ENCODE measurements at places on chromosomes 1 and 21.

GRCh38 chr1:187153047-187153446 lies 324.3 kb downstream of the PLA2G4A start:
- no peak for DNase-seq

- DNase-seq = no peak
Measured at GRCh38 chr1:246579818-246580217, 13.6 kb downstream of the CNST start.

GRCh38 chr1:111219557-111220286 lies 7.8 kb upstream of the CHI3L2 start:
- no peak for DNase-seq

- DNase-seq = no peak
Measured at GRCh38 chr1:202591515-202591914, 118.7 kb downstream of the SYT2 start.

DNA sequence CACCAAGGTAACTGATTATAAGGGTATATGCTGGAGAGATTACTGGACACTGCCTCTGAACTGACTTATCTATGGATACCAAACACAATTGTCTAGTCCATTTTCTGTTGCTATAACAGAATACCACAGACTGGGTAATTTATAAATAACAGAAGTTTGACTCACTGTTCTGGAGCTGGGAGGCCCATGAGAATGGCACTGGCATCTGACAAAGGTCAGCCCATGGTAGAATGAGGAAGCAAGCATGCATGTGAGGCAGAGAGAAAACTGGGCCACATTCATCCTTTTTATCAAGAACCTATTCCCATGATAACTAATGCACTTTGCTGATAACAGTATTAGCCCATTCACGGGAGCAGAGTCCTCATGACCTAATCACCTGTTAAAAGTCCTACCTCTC lies 37.4 kb downstream of the FCER1A start:
- DNase-seq = no peak

DNA sequence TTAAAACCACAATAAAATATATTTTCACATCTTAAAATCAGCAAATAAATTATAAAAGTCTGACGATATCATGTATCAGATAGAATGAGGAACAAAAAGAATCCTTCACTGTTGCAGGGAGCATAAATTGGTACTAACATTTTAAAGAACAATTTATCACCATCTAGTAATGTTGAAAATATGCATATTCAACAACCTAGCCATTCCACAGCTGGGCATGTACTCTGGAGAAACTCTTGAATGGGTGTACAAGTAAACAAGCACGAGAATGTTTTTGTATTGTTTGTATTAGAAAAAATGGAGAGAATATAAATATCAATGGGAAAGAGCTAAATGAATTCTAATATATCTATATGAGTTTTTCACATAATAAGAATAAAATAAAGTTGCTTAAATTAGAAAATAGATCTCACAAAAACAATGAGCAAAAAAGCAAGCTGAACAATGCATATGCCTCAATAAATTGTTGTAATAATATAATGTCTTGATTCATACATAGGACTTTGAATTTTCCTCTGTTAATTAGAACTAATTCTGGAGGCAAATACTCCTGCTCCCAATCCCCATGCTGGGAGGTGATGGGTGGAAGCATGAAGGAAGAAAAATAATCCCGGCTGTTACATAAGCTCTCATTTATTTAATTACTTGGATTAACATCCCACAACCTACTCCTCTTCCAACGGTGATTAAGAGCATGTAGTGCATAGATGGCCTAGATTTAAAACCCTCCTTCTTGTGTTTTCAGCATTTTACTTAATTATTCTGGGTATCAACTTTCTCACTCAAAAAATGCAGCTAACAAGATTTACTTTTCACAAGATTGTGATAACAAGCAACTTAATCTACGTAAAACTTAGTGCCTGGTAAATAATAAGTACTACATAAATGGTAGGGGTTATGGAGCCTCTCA lies 5.5 kb upstream of the FMO2 start:
- no peak for DNase-seq

DNA sequence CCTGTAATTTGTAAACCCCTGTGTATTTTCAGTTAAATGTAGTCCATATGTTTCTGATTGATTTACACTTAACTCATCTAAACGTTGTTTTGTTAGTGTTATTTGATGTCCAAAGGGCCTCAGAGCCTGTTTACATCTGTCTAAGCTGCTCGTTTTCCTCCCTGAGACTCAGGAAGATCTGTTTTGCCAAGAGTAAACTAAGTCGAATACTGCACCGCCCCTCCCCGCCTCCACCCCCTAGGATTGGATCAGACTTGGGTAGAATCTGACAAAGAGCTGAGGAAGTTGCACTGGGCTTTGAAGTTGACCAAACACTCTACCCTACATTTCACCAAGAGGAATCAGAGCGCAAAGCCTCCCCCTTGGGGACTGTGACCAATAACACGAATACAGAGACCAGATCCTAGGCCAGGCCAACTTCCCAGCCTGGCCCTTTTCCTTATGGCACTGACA lies 206.9 kb upstream of the LMO4 start:
- DNase-seq = no peak

DNA sequence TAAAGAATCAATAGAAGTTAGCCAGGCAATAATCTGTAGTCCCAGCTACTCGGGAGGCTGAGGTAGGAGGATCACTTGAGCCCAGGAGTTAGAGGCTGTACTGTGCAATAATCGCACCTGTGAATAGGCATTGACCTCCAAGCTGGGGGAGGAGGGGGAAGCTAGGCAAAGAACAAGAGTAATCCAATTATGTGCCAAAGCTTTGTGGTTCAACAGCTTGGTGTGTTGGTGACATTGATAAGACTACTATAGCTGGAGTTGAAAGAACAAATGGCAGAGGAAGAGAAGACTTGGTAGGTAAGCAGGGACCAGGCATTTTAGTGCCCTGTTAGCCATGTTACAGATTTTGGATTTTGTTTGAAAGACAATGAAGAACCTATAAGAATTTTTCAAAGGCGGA lies 2.1 kb upstream of the TMCO2 start:
- no peak for DNase-seq

- no peak for DNase-seq
Measured at GRCh38 chr1:147811273-147811672, 50.9 kb upstream of the GJA5 start.

DNA sequence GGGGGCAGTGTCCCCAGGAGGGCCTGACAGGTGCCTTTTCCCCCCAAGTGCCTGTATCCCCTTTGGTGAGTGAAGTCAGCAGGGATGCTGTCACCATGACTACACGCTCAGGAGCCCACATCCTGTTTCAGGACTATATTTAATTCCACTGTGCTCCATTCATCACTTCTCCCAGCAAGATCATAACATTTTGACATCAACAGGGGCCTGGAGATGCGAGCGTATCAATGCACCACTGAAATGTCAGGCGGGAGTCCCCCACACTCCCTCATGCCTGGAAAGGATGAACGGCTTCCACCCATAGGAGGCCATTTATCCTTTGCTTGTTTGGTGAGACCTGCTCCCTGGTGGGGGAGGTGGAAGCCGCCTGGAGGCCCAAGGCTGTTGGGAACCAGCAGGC lies 119.1 kb downstream of the PTPRU start:
- no peak for DNase-seq

DNA sequence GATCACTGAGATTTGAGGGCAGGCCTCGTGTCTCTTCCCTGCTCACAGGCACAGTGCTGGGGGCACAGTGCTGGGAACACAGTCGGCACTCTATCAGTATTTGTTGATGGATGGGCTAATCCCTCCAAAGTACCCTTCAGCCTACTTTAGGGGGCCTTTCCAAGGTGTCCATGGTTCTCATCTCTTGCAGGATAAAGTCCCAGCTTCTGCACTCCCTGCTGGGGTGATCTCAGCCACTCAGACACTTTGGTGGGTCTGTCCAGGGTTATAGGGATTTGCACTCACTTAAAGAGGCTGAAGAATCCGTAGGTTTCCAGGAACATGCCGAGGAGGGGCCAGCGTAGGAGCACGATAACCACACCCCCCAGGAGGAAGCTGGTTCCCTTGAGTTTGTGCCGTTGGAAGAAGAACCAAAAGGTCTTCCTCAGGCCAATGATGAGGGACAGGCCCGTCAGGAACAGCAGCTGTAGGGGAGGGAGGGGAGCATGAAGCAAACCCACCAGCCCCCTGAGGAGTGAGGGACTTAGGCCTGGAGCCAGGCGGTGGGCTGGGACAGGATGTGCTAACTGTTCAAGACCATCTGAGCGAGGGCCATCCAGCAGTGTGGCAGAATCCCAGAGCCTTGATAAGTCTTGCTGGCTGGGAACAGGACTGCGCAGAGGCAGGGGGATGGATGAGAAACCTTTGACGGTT lies 5.2 kb upstream of the KISS1 start:
- DNase-seq = no peak

- no peak for DNase-seq
Measured at GRCh38 chr1:201468844-201469644, at the start of gene PHLDA3. Gene PHLDA3, minus strand, starts transcription at chr1:201469188. Its CDS starts 402 bp downstream, at chr1:201468786.

GRCh38 chr1:50106095-50106761 lies 2.5 kb upstream of the ELAVL4 start:
- DNase-seq = no peak

DNA sequence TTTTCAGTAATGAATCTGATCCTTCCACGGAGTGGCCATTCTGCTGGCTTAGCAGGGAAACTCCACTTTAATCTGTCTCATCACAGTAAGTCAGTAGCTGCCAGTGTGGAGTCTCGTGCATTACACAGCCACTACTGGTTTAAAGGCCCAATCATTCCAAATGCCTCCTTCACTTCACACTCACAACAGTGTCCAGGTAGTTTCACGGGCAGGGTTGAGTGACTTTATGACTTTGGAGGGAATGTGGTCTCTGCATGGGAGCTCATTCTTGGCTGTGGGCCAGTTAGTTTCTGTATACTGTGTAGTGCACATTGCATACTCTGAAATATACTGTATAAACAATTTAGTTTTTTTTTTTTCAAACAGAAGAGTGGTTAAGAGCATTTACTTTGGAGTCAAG lies 34.6 kb upstream of the C1orf87 start:
- no peak for DNase-seq

- DNase-seq = no peak
Measured at GRCh38 chr1:89064632-89065031, 376 bp downstream of the GBP1 start.

DNA sequence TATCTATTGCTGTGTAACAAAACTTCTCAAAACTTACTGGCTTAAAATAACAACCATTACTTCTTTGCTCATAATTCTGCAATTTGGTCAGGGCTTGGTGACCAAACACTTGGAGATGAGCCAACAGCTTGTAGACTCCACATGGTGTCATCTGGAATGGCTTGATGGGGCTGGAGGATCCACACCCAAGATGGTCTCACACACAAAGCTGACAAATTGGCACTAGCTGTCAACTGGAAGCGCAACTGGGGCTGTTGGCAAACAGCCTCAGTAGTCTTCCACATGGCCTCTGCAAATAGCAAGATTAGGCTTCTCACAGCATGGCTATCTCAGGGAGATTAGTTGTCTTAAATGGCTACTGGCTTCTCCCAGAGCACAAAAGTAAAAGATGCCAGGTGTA lies 27.1 kb upstream of the MTF2 start:
- DNase-seq = no peak

DNA sequence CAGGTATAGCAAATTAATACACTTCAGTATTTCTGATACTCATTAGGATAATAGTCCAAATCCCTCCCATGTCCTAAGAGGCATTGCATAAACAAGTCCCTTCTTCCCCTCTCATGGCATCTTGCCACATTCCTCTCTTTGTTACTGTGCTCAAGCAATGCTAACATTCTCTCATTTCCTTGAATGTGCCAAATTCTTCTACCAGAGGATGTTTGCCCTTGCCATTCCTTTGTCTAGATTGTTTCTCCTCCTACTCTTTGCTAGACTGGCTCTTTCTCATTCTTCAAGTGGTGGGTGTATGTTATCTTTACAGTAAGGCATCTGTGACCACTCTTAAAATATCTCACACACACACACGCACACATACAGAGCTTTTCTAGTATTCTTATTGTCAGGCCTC lies 621.0 kb upstream of the CXADR start:
- DNase-seq = no peak

GRCh38 chr21:45736690-45737484 lies 93.4 kb downstream of the PCBP3 start:
- DNase-seq = no peak

- no peak for DNase-seq
Measured at GRCh38 chr21:43740497-43741156, 21.7 kb downstream of the PDXK start.

- no peak for DNase-seq
Measured at GRCh38 chr1:64488862-64489261, 18.9 kb downstream of the CACHD1 start.

- DNase-seq = no peak
Measured at GRCh38 chr1:94745742-94746141, 74.4 kb upstream of the SLC44A3 start.

DNA sequence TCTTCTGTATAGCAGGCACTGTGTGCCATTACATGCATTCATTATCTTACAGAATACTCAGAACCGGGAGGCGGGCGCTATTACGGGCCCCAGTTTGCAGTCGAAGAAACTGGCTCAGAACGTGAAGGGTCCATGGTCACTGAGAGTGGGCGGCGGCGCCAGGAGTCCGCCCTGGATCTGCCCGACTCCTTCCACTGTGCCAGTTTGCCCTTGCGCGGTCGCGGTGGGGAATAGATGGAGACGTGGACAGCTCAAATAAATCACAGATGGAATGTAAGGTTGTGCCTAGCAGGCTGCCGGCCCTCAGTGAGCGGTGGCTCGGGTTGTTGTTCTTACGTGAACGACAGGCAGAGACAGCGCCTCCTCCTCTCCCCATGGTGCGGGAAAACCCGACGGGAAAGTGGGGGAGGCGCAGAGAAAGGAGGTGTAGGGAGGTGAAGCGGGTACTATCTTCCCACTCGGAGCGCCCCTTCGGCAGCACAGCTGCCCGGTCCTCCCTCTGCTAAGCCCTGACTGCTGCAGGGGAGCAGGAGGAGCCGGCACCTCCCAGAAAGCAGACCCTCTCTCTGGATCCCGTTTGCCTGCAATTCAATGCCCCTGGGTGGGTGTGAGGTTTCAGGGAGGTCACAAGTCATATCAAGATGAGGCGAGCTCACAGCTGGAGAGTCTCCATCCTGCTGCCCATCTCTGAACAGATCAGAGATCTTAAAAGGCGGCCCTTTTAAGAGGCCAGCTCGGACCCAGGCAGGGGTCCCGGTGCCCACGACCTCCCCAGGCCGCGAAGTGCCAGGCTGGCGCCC lies 1.1 kb downstream of the COL9A2 start:
- DNase-seq = peak; percentile 67

GRCh38 chr1:118692143-118692542 lies 296.0 kb downstream of the TBX15 start:
- no peak for DNase-seq

- DNase-seq = no peak
Measured at GRCh38 chr1:53781654-53782053, 42.7 kb upstream of the GLIS1 start.

All from HuH-7 (cell line).